D721Med (cell line): ENCODE measurements at places on chromosomes 16 and 17.
A peak's percentile ranks its signal among the peaks of the same experiment; 100 is the strongest.

DNA sequence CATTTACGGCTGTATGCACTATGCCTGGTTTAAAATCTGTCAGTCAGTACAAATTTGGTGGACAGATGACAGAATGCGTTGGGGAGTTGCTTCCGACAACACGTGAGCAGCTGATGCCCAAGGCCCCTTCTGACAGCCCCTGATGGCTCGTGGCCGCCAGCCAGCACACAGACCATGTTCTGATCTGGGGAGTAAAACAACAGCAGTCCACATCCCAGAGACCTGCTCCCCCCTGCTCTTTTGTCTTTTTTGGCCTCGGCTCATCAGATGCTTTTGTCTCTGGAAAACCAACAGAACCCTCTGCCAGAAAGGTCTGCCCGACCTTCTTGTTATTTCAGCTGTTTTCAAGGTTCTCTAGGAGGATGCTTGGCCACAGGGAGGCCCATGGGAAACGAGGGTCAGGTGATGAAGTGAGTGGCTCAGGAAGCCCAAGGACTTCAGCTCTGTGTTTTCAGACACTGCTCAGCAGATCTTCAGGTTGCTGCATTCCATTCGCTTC lies 10.8 kb downstream of the ARSG start:
- no peak for DNase-seq

DNA sequence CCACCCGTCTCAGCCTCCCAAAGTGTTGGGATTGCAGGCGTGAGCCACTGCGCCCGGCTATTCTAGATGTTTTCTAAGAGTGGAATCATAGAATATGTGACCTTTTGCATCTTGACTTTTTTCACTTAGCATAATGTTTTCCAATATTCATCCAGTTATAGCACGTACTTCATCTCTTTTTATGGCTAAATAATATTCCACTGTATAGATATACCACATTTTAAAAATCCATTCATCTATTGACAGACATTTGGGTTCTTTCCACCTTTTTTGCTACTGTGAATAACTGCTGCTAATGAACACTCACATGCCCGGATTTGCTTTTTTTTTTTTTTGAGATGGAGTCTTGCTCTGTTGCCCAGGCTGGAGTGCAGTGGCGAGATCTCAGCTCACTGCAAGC lies 3.2 kb upstream of the EIF5A start:
- DNase-seq, result no peak

GRCh38 chr16:27759301-27759871 lies 209.4 kb downstream of the KATNIP start:
- no peak for DNase-seq

DNA sequence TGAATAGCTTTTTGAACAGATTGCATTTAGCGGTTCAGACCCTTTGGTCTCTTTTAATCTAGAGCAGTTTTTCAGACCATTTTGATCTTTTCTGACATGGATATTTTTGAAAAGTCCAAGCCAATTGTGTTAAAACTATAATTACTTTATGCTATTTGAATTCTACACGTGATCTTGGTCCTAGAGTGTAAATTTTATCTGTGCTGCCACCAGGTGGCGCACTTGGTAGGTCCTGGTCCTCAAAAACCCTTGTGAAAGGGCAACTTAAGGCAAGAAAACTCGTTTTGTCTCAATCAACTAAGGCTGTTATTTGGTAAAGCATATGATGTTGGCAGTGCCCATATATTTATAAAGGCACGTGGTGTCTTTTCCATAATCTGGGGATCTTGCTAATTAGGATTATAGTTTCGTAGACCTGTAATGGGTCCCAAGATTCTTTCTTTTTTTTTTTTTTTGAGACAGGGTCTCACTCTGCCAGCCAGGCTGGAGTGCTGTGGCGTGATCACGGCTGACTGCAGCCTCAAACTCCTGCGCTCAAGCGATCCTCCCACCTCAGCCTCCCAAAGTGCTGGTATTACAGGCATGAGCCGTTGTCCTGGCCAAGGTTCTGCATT lies 43.9 kb upstream of the TEX2 start:
- peak; percentile 42 for DNase-seq

GRCh38 chr17:67506966-67507365 lies 129.9 kb downstream of the PITPNC1 start:
- no peak for DNase-seq

DNA sequence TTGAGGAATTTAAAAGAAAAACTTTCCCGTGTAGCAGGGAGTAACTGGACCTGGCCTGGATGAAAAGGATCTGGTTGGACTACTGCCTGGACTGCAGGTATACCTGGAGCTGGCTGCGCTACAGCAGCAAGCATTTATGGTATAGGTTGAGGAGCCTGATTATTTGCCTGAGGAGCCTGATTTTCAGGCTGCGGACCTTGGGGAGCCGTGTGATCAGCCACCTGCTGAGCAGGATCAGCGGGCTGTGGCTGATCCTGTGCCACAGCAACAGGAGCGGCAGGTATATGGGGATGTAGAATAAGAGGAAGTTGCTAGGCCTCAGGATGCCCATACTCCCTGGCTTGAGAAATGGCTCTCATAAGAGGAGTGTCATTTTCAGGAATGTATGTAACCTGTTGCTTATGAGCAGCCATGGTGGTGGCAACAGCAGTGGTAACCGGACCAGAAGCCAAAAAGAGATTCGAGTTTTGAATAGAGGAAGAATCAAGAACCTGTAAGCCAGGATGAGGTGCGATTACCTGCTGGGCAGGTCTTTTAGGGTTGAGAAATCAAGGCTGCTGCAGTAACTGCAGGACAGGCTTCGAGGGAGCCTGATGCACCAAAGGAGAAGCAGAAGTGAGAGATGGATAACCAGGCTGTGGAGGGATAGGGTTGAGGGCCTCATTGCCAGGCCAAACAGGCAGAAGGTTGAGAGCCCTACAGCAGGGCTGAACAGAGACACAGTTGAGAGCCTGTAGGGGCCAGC lies 60.9 kb upstream of the ARL4D start:
- DNase-seq, result no peak

GRCh38 chr16:25279491-25279890 lies 21.8 kb upstream of the ZKSCAN2 start:
- no peak for DNase-seq

- no peak for DNase-seq
Measured at GRCh38 chr17:9943343-9943742, 38.3 kb upstream of the RCVRN start.

DNA sequence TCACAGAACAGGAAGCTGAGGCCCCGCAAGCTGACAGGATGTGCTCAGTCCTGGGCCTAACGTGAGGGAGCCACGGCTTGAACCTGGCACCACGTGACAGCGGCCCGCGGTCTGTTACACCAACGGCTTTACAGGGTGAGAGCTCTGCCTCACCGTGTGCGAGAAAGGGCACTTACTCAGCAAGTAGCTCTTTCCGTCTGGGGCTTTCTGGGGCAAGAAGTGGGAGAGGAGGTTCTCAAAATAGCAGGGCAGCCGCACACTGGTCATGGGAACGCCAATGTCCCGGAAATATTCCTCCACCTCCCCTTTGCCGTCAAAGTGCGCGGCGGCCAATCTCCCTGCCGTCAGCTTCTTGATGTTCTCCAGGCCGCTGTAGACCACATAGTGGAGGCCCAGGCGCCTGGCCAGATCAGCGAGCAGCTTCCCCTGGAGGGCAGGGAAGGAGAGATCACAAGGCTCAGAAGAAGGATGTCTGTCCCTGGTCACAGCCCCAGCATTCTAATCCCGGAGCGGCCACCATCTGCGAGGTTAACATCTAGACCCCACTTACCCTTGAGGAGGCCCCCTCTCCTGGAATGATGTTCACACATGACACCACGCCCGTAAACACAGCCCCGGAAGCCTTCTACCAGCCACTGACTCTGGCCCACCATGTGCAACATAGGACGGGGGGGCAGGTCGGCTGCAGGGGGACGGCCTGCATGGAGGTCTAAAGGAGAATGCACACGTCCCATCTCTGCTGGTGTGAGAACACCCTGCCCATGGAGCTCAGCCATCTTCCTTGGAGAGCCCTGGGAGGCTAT lies 8.2 kb downstream of the NMRAL1 start:
- no peak for DNase-seq

- no peak for DNase-seq
Measured at GRCh38 chr17:56292010-56292409, 138.7 kb downstream of the ANKFN1 start.

- DNase-seq, result no peak
Measured at GRCh38 chr16:15988268-15989013, 39.0 kb downstream of the ABCC1 start.

GRCh38 chr17:50469208-50469605 lies 527 bp upstream of the CHAD start:
- peak; percentile 19 for DNase-seq

DNA sequence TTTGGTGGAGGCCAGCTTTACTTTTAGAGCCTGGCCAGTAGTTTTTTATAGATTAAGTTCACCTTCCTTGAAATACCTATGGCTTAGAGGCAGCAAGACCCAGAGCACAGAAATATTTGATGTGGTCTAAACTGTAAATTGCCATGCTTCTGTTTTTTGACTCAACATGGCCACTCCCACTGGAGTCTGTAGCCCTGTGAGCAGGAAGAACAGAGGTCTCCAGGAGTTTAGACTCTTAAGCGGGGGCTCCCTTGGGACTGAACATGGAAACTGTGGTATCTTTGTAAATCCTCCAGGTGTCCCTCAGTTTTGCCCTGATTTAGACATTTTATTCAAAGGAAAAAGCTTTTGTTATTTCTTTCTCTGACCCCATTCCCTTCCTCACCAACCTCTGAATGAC lies 145.6 kb downstream of the FTO start:
- no peak for DNase-seq

- no peak for DNase-seq
Measured at GRCh38 chr17:77905266-77905665, 53.2 kb upstream of the TNRC6C start.

DNA sequence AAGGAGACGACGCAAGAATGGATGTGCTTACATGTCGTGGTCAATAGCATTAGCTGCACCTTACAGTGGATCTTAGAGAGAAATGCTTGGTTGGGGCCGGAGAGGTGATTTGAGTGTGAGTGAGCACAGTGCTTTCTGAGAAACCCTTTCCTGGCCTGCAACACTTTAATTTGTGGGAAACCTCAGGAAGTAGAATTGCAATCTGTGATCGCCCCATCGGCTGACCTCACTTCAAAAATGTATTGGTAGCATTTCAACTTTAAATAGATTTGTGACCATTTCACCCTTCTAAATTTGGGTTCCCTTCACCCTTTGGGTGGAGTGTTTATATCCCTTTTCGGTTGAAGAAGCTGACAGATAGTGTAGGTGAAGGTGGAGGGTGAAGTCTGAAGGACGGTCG lies 13.2 kb downstream of the PRKCB start:
- no peak for DNase-seq

DNA sequence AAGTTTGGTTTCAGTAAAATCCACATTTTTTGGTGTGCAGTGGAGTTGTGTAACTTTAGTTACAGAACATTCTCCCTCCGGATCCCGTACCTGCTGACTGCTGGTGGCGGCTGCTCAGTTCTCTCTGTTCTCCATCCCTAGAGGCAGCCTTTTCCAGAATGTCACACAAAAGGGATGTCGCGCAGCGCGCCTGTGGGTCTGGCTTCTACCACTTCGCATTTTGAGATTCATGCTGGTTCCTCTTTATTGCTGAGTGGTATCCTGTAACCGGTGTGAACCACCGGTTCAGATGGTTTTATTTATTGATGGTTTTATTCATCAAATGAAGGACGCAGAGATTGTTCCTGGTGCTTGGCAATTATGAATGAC lies 981 bp upstream of the CEP131 start:
- DNase-seq, result no peak

- DNase-seq, result no peak
Measured at GRCh38 chr16:55044201-55044975, 113.7 kb downstream of the IRX5 start.

GRCh38 chr16:8905168-8905762 lies 23.1 kb downstream of the LITAFD start:
- DNase-seq, result no peak

GRCh38 chr17:82134101-82134500 lies 36.1 kb upstream of the FASN start:
- DNase-seq, result no peak

DNA sequence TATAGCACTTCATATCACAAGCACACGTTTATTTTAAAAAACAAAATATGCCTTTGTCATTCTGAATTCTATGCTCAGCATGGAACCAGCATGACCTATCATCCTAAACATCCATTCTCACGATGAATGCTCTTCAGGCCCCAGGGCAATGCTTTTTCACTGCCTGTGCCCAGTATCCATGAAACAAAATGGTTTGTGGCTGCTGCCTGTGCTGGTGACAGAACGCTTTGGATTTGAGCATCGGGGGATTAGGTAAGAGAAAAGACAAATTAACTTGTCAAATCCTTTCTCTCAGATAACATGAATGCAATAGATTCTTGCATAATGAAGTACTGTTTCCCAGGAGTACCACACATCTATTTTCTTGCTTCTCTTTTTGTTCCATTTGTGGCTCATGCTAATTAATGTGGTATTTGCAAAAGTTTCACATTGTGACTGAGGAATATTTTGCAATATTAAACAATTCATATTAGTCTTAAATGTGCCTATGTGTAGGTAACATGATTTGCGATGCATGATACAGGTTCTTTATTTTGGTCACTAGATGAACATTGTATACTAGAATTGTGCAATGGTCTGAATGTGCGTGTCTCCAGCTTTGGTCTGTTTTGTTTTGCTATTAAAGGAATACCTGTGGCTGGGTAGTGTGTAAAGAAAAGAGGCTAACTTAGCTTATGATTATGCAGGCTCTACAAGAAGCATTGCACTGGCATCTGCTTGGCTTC lies 25.8 kb upstream of the SRSF1 start:
- DNase-seq, result no peak

GRCh38 chr17:78818932-78819331 lies 21.7 kb downstream of the USP36 start:
- DNase-seq, result no peak

DNA sequence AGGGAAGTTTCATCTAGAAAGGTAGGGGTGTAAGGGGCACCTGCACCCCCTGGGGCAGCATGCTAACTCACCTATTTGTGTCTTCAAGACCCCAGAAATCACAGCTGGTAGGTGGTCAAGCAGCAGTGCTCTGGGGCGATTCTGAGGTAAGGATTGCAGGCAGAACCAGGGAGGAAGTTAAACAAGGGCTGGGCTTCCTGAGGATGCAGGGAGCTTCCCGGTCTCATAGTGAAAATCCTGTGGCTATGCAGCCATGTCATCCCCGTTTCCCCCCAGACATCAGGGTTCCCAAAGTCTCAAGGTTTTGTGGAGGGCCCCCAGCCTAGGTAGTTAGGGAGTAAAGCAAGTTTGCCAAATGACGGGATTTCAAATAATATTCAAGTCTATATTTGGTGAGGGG lies 78.5 kb downstream of the C16orf78 start:
- no peak for DNase-seq

DNA sequence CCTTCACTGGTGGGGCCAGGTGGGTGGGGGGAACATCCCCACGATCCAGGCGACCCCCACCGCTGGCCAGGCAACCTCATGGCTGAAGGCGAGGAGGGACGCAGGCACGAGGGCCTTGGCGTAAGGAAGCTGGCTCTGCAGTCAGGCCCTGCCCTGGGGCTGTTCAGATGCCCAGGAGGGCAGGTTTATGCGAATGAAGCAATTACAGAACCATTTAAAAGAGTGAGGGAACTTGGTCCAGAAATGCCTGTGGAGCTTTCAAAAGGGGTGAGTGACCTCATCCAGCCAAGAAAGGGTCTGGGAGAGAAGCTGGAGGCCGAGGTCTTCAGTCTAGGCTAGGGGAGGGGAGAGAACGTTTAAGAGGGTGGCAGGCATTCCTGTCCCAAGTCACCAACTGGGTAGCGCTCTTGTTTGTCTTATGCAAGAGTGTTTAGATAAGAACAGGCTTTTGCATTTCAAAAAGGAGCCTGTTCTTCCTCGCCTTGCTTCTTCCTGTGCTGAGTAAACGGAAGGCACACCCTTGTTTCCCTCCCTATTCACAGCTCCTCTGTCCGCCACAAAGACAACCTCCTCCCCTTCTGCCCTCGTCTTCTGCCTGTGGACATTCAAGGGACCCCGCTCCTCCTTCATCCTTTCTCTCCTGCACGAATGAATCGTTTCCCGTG lies 183.5 kb upstream of the SDK2 start:
- DNase-seq, result no peak
